ENCODE measurements at places on chromosomes 13 and 19. TPM values are rescaled to one million over a fixed set of nuclear protein-coding genes. Genes with fewer than 3 reads are reported as not detected.

DNA sequence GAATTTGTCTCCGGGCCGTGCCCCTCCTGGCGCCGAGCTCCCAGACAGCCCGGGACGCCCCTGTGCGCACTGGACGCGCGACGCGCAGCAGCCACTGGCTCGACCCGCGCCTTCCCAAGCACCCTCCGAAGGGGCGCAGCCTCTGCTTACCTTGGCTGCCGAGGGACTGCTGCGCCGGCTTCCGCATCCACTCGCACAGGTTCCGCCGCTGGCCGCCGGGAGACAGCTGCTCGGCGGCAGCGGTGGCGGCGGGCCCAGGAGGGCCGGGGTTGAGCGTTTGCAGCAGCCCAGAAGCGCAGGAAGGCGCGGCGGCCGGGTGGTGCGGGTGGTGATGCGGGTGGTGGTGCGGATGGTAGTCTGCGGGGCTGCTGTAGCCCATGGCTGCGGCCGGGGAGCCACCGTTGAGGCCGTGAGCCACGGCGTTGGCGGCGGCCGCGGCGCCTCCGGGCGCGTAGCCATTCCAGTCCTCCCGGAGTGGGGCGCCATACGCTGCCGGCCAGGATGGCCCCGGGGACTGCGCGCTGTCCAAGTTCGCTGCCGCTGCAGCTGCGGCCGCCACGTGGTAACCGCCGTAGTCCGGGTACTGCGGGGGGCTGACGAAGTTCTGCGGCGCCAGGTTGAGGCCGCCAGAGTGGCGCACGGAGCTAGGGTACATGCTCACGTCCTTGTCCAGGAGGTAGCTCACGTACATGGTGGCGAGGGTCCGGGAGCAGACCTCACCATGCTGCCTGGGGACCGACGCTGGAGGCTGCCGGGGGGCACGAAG lies 616 bp downstream of the CDX2 start:
- DNase-seq = no peak

DNA sequence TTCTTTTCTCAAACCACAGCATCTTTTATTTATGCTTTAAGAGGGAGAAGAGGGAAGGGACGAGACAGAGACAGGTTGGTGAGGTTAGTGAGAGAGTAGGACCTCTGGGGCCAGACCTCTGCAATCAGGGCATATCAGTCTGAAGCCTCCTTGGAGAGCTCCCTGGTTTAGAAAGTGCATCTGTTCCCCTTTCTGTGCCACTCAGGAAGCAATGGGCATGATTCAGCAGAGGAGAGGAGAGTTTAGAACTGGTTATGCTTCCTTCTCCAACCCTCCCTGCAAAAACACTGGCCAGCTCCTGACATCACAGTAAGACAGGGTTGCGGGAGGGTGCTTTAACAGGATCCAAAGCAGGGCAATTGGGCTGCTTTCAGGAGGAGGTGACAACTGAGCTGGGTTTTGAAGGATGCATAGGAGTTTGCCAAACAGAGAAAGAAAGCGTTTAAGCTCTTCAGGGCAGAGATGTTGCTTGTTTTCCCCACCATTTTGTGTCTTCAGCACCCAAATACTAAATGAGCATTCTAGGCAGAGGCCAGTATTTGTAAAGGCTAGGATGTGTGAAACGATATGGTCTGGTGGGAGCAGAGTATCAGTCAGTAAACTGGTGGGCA lies 33.1 kb downstream of the CERS4 start:
- DNase-seq = no peak

GRCh38 chr13:43676320-43676719 lies 110.5 kb downstream of the ENOX1 start:
- no peak for DNase-seq

- no peak for DNase-seq
Measured at GRCh38 chr19:7605490-7606222, 10.0 kb downstream of the CAMSAP3 start.

DNA sequence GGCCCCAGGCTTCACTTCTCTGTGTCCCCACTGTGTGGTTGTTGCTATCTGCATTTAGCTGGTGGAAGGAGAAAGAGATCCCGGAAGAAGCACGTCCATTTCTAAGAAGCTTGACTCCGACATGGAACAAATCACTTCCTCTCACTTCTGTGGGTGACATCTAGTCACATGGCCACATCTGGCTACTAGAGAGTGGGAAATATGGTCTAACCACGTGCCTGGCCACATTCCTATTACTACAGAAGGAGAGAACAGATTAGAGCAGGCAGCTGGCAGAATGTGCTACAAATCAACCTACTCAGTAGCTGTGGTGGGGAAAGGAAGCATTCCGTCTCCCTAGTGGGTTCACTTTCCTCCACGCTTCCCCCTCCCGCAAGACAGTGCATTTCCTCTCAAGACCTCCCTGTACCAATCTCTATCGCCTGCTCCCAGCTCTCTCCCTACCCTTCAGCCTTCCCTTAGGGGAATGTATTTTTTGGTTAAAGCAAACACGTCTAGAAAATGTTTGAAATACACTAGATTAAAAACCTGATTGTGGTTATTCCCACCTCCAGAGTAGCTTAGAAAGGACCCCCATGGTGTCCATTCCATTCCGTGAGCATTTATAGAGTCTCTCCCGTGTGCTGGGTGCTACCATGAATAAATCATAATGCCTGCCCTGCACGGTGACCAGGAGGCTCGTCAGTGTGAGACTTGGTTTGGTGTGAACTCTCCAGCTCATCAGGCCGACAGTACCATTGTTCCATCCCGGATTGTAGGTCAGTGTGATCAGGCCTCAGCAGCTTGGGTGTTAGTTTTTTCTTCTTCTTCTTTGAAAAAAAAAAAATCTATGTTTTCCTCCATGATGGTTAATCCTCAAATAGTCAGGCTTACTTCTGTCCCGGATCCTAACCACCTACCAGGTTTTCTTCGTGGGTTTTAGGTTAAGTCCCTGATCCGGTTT lies 8.0 kb upstream of the AMER2 start:
- no peak for DNase-seq

DNA sequence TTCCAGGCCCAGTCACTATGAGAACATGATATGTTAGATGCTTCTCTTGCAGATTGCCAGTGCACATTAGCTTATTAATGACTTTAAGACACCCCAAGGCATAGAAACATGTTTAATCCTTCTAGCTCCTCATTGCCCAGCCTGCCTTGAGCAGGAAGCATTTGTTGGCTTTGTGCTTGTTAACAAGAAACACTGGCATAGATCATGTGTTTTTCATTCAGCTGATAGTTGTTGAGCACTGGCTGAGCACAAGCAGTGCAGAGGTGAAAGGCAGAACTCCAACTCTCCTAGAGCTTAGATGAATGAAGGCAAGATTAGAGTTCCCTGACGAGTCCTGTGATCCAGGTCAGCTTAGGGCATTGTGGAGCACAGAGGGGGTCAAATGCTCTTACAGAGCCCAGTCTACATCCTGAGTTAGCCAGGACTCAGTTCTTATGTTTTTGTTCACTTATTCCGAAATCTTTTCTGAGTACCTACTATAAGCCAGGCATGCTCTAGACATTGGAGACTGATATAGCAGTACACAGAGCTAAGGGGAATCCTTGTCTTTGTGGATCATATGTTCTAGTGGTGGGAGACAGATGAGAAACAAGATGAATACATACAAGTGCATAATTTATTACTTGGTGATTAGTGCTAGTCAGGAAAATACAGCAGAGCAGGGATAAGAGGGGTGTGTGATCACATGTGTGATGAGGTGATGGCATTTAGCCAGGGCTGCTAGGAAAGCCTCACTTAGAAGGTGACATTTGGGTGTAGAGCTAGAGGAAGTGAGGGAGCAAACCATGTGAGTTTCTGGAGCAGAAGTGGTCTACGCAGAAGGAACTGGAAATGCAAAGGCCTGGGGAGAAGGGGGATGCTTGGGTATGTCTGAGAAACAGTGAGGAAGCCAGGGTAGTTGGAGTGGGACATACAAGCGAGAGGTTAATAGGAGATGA lies 101.2 kb downstream of the WASF3 start:
- DNase-seq = no peak

- no peak for DNase-seq
Measured at GRCh38 chr13:110950819-110951570, 36.1 kb upstream of the ANKRD10 start.

- DNase-seq = no peak
Measured at GRCh38 chr19:44498988-44499387, 1.3 kb downstream of the ZNF180 start.

NLRP4 gene
- total RNA-seq = not detected

ZNF534 gene
- not detected for total RNA-seq

ZNF677 gene
- total RNA-seq = 10.8 TPM

Data from omental fat pad (tissue), 4 donors.